ENCODE measurements at places on chromosomes 1 and 21.

DNA sequence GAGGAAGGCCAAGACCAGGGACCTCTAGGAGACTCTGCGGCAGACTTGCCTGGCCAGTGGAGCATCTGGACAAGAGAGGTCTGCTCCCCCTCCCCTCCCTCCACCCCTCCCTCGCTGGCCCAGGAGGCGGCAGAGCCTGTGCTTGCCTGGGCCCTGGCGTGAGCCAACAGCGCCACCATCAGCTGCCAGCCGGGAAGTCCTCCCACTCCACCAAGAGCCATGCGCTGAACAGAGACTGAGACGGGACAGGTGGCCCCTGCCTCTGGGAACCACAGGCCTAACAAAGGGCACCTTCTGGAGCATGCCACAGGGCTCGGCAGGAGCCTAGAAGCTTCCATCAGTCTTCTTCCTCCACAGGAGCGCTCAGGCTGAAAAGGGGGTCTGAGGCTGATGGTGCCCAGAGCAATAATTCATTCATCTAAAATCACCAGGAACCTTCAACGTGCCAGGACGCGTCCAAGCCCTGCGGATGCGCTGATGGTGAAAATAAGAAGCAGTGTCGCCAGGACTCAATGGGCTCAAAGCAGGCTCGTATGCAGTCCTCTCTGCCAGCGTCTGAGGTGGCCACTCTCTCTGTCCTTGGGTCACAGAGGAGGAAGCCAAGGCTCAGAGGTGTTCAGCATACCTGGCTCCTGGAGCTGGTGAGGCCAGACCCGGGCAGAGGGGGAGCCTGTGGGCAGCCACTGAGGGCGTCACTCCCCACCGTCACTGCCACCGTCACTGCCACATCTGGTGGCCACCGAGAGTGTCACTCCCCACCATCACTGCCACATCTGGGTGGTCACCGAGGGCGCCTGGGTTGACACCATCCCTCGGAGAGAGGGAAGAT is 161.2 kb downstream of the NPHP4 start:
- DNase-seq, result no peak

- no peak for DNase-seq
These were observed 65.8 kb downstream of the HUNK start for GRCh38 chr21:31938330-31939301.

- DNase-seq, result no peak
These were observed 26.4 kb downstream of the GIPC2 start for GRCh38 chr1:78072216-78072615.

DNA sequence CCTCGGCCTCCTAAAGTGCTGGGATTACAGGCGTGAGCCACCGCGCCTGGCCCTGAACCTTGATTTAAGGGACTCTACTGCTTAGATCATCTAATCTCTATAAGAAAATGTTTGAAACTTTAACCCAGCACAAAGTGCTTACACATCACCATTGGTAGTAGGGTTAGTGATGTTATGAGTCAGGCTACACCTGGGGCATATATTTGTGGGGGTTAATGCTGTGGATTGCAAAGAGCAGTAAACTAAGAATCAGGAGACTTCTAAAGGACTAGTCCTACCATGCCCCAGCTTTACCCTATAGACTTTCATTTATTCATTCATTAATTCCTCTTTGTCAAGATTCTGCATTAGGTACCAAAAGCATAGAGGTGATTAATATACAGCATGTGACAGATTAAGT is 880.5 kb downstream of the TTLL7 start:
- no peak for DNase-seq

DNA sequence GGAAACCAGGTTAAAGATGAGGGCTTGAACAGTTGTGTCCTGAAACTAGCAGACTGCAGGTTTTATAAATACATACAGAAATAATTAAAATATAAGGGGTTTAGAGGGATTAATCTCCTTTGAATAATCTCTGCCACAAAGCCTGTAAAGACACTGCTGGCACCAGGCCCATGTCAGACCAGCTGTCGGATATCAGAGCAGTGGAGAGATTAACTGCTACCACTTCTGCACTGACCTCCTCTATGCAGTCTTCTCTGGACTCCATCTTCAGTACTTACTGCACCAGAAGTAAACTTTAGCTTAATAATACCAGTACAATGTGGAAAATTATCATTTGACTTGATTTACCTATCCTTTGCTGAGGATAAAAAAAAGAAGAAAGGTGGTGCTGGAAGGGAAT is 128.6 kb downstream of the LHX4 start:
- DNase-seq, result peak; percentile 64

GRCh38 chr1:44417351-44418021 is 12.4 kb downstream of the RNF220 start:
- DNase-seq, result peak; percentile 58

DNA sequence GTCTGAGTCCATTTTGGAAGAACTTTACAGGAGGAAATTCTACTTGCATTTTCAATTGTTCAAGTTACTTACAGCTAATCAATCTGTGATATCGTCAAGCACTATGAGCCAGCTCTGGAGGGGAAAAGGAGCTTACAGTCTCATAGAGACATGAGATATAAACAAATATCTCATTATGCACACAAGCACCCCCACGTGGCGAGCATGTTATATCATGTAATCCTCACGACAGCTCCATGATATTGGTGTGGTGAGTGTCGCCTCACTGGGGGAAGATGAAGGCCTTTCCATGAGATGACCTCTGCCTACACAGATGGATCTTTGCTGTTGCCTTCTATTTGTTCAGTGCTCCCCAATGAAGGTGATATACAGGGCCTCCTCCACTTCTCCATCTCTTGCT is 34.6 kb downstream of the TNR start:
- no peak for DNase-seq
